ENCODE measurements at places on chromosomes 5 and 9. TPM values are rescaled to one million over a fixed set of nuclear protein-coding genes. Genes with fewer than 3 reads are reported as not detected.
A peak's percentile ranks its signal among the peaks of the same experiment; 100 is the strongest.

Gene IL5
- polyA plus RNA-seq, result not detected

DNA sequence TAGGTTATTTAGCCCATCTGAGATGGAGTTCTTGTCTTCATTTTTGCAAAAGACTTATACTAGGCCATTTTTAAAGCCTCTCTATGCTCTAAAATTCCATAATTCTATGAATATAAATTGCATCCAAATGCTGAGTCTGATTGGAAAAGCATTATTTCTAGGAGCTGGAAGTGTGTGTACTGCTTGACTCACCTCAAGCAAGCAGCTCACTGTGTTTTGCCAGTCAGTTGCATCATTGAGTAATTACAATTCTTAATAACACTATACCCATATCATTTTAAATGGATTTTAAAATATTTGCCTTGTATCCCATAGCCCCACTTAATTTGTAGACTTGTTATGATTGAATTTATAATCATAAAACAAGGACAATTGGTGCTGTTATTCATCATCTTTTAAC lies 161.0 kb downstream of the PAM start:
- DNase-seq, result no peak

GRCh38 chr9:15389173-15389572 lies 33.5 kb upstream of the SNAPC3 start:
- DNase-seq, result no peak

GRCh38 chr5:82424211-82424610 lies 146.1 kb upstream of the RPS23 start:
- no peak for DNase-seq

- DNase-seq, result peak; percentile 49
Measured at GRCh38 chr9:131667576-131667975, 72.3 kb downstream of the RAPGEF1 start.

- DNase-seq, result no peak
Measured at GRCh38 chr5:95956021-95956899, 5.4 kb downstream of the ELL2 start.

All from B cell (primary cell).